ENCODE measurements at places on chromosomes 12 and 14.

DNA sequence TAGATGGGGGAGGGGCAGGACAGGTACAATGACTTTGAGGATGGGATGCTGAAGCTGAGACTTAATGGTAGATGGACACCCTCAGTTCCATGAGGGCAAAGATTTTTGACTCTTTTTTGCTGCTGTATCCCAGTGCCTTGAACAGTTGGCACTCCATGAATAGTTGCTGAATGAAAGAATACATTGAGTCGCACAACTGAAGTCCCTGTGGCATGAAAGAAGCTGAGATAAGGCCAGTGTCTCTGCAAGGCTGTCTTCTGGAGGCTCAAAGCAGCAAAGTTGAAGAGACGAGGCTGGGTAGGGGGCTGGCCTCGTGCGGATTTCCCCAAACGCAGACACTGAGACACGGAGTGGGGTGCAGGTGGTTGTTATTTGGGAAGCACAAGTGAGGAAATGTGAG lies 179.3 kb downstream of the ADCK1 start:
- no peak for DNase-seq

GRCh38 chr12:47219243-47219642 lies 139.5 kb upstream of the AMIGO2 start:
- no peak for DNase-seq

DNA sequence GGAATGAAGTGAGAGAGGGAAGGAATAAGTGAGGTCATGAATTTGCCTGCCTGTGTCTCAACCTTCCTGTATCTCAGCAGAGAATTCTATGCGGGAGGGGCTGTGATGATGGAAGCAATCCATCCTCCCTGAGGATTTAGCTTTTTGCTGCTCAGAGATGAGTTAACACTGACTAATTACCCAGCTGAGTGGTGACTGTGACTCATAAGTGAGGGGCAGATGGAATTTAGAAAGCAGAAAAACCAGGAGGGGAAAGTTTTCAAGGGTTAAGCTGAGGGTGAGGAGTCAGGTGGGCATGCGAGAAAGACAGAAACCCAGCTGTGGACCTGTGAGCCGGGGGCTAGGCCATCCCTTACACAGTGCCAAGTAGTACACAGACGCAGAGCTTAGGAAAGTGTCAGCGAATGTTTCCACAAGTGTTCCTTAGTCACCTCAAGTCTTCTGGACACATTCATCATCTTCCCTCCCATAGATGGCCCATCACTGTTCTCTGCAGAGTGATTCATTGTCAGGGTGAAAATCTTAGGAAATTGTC lies 277.9 kb downstream of the IPO8 start:
- no peak for DNase-seq

- no peak for DNase-seq
Observed at GRCh38 chr14:34843011-34843554, 32.1 kb downstream of the BAZ1A start.

GRCh38 chr14:74735125-74735524 lies 22.2 kb downstream of the FCF1 start:
- DNase-seq, result no peak

GRCh38 chr14:106790189-106791036 lies 1264.0 kb downstream of the TMEM121 start:
- no peak for DNase-seq

DNA sequence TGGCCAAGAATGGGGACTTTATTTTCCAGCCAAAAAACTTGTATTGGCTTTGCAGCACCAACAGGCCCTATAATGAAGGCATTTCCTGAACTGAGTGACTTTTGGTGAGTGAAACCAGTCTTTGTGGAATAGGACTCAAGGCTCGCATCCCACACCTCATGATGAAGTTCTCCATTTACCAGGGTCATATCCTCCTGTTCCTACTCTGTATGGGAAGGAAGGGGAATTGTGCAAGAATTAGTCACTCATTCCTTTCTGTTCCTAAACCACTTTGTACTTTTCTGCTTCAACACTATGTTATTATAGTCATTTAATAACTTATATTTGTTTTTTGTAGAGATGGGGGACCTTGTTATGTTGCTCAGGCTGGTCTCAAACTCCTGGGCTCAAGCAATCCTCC lies 2.3 kb upstream of the SPATS2 start:
- no peak for DNase-seq

DNA sequence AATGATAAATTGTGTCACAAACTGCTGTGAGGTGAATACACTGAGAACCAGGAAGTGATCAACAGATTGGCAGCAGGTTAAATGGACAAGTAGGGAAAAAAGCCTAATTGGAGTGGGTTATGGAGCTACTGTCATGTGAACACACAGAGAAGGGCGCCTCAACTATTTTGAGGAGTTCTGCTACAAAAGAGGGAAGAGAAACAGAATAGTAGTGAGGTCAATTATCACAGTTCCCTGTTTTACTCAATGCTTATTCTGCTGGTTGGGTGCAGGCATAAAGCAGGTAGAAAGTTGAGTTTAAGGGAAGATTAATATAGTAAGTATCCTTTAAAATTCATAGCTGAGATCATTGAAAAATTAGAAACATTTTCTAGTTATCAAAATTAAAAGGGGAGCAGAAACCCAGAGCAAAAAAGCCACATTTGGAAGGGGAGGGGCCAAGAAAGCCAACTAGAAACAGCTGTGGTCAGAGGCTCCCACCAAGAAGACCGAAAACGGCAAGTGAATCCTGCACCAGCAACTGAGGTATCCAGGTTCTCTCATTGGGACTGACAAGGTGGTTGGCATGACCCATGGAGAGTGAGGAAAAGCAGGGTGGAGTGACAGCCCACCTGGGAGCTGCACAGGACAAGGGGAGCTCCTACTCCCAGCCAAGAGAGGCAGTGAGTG lies 105.7 kb downstream of the ZC3H14 start:
- no peak for DNase-seq

DNA sequence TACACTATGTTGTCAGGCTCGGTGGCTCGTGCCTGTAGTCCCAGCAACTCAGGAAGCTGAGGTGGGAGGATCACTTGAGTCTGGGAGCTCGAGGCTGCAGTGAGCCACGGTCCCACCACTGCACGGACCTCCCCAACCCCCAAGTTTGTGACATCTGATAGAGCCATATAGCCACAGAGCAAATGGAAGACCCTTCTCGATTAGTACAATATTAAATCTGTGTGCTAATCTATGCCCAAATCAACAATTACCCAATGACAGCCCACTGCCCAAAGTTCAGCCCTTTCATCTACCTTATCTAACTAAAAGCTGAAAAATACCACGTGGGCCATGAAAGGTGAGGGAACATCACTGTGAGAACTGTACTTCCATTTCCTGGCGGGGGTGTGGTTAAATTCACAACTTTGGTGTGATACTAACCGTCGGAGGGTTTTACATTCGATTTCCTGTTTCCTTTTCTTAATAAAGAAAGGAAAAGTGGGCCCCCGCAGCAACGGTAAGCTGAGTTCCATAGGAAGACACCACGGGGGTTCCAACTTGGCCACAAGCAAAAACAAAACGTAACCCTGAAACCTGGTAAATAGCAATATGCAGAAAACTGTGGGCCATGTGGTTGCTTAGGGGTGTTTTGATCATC lies 31.2 kb upstream of the FOS start:
- no peak for DNase-seq
